ENCODE measurements at places on chromosomes 6 and 20.

DNA sequence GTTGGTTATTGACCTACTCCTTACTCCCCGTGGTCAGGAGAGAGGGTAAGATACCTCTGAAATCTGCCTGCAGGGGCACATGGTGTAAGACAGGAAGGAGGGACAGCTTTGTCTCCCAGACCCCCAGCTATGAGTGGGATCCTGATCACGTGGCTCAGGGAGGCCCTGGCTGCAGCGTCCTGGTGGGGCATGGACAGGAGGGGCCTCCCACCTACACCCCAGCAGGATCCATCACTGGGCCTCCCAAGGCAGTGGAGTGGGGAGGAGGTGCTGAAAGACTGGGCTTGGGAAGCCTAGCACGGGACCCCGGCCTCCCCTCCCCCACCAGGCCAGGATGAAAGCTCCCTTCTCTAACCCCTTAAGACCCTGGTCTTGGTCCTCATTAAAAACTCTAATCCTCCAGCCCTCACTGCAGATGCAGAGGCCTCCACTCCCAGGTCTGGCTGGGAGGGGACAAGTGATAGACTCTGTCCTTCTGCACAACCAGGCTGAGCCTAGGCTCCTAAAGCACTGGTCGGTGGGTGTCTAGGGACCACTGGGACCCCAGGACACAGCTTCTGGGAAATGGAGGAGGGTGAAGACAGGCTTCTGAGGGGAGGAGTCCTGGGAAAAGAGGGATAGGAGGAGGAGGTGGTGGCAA lies 29.6 kb upstream of the VEGFA start:
- DNase-seq: no peak

- no peak for DNase-seq
Measured at GRCh38 chr20:35238735-35239134, 12.2 kb downstream of the MMP24 start.

GRCh38 chr6:111119571-111120329 lies 32.4 kb downstream of the SLC16A10 start:
- no peak for DNase-seq

DNA sequence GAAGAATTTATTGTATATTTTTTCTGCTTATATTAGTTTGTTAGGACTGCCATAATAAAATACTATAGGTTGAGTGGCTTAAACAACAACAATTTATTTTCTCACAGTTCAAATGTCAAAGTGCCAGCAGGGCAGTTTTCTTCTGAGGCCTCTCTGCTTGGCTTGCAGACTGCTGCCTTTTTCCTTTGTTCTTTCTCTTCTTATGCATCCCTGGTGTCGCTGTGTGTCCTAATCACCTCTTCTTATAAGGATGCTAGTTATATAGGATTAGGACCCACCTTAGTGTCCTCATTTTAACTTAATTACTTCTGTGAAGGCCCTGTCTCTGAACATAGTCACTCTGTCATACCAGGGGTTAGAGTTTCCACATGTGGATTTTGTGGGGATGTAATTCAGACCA lies 354.4 kb downstream of the NKAIN2 start:
- DNase-seq: no peak

- no peak for DNase-seq
Measured at GRCh38 chr6:37942606-37943376, 123.3 kb downstream of the ZFAND3 start.

Data from CD4-positive, alpha-beta T cell treated with Interleukin-2 at 100 ng/mL for 4 hours (primary cell).